ENCODE measurements at places on chromosomes 16 and 17.

- DNase-seq, result no peak
Measured at GRCh38 chr17:5509482-5509881, 23.1 kb downstream of the MIS12 start.

DNA sequence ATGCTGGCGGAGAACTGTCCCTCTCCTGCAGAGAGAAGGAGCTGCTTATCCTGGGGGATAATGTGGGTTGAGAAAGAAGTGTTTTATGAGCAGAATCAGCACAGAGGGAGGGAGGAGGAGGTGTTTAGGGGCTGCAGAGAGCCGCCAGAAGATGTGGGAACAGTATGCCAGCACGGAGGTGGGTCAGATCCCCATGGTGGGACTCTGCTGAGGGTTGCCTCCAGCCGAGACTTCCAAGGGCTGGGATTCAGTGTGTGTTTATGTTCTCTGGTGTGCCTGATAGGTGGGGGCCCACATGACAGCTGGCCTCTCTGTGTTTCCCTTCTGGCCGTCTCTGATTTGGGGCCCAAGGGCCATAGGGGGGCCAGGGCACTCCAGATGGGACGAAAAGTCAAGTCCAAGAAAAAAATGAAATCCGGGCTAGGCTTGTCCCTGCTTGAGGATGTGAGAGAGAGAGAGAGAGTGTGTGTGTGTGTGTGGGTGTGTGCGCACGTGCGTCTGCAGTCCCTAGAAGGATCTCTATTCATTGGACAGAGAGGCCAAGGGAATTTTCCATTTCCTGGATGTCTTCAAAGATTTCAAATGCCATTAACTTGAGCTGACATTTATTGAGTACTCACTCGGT, 21.6 kb downstream of the PRKCB start:
- peak; percentile 73 for DNase-seq

DNA sequence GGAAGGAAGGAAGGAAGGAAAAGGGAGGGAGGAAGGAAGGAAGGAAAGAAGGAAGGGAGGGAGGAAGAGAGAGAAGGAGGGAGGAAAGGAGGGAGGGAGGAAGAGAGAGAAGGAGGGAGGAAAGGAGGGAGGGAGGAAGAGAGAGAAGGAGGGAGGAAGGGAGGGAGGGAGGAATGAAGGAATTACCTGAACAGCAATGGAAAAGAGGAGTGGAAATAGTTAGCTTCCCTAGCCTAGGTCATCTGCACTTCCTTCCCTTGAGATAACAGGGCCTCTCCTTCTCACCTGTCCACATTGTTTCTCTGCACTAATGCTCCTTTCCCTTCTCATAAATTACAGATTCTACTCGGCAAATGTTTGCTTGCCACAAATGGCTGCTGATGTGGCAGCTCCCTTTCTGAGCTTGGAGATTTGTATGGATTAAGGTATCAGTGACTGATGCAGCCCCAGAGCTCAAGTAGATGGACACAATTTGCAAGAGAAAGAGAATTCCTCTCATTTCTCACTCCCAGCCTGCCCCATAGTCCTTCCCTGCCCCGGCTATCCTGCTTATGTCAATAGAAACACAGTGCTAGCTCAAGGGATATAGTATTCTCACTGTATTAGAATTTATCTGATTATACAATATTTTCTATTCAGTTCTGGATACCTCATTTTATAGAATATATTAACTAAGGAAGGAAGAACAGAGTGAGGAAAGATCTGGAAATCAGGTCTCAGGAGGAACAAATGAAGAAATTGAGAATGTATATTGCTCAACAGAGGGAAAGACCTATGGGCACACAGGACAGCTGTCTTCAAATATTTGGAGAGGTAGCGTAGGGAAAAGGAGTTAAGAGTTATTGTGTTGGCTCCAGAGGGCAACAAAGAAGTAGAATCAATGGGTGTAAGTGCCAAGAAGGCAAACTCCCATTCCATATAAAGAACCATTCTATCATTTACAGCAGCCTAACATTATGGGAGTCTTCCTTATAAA, 14.6 kb downstream of the HOXB1 start:
- DNase-seq, result no peak

- no peak for DNase-seq
Measured at GRCh38 chr16:88961011-88961410, 16.0 kb downstream of the CBFA2T3 start.

DNA sequence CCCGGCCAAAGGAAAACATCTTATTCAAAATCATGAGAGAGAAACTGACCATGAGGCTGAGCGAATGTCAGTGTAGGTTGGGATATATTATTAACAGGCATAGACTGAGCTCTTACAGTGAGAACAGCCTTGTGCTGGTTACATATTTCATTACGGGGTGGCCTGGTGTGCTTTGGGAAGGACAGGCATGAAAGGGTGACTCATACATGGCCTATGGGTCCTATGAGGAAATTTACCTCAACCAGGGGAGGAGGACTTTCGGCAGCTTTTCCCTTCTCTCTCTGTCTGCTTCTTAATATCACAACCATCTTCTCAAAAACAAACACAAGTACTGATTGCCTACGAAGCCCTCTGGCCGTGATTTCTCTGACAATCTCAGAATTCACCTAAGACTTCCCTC, 579.1 kb downstream of the CDH13 start:
- no peak for DNase-seq

DNA sequence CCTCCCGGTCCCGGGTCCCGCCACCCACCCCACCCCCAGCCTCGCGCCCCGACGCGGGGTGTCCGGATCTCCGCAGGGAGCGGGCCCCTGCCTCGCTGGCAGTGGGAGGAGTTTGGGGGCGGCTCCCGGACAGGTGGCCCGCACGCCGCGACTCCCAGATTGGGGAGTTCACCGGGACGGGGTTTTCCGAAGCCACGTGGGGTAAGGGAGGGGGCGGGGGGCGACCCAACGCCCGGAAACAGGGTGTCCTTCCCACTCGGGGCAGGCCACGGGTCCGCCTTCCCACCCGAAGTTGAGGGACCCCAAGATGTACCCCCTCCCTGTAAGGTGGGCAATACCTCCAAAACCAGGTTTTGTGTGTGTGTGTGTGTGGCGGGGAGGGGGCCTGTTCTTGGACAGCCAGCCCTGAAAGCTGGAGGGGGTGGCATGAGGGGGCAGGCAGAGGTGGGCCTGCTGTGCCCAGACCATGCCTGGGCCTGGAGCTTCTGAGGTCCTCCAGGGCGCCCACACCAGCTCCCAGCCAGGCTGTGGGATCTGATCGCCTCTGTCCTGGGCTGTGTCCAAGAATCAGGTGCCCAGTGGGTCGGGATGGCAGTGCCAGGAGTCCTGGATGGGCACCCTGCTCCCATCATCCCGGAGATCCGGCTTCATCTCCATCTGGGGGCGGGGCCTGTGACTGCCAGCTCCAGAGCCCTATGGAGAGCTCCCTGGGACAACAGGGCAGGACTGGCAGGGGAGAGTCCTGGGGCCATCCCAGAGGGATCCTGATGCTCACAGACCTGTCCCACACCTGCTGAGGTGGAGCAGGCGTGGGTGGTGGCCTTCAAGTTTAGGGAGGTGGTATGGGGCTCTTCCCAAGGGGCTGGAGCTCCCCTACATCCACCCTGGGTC, 767 bp downstream of the SYNGR2 start:
- DNase-seq, result peak; percentile 28

DNA sequence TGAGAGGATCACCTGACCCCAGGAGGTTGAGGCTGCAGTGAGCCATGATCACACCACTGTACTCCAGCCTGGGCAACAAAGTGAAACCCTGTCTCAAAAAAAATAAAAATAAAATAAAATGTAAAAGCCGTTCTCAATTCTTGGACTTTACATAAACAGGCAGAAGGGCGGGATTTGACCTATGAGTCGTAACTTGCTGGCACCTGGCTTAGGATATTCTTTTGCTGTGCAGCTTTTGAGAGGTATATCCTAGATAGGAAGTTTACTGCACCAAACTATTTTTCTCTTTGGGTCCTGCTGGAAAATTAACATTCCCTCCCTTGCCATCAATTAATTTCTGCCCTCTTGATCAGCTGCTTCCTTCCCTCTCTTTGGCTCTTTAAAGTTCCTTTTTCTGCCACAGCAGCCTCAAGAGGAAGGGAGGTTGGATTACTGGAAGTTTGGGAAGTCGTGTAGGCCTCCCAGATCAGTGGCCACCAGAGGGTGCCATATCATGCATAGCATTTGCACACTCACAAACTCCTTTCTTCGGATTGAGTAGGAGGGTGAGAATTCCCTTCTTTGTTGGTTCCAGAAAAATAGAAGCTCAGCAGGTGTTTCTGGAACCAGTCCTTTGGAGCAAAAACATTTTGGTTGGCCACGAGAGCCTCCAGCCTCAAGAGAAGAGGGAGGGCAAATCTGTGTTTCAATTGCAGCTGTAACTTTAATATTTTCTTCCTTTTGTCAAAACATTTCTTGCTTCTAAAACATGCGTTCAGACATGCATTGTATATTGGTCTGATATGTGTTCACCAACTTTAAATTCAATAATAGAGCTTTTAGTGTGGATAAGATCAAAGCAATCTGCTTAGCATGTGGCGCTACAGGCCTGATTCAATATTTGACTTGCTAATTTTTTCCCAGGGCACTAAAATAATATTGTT, 147.3 kb downstream of the CCDC182 start:
- DNase-seq, result peak; percentile 65

GRCh38 chr16:3819746-3820724, 60.5 kb downstream of the CREBBP start:
- DNase-seq, result no peak

DNA sequence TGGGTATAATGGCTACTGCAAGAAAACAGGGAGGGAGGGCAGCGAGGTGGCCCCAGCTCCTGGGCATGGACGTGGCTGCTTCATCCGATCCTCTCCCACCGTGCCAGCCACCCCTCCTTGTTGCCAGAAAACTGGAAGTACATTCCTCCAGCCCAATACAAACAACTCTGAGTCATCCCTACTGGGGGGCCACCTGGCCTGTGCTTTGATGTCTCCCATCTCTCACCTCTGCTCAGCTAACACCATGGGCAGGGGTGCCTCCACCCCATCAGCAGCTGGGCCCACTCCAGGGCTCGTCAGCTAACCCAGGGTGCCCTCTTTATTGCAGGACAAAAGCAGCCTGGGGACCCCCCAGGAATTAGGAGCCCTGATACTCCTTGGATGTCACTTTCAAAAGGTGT, 2.0 kb downstream of the RHBDF2 start:
- DNase-seq, result no peak

GRCh38 chr17:7217113-7217987, 2.3 kb downstream of the DLG4 start:
- DNase-seq, result peak; percentile 43

- no peak for DNase-seq
Measured at GRCh38 chr17:13569398-13570123, 32.2 kb downstream of the HS3ST3A1 start.

DNA sequence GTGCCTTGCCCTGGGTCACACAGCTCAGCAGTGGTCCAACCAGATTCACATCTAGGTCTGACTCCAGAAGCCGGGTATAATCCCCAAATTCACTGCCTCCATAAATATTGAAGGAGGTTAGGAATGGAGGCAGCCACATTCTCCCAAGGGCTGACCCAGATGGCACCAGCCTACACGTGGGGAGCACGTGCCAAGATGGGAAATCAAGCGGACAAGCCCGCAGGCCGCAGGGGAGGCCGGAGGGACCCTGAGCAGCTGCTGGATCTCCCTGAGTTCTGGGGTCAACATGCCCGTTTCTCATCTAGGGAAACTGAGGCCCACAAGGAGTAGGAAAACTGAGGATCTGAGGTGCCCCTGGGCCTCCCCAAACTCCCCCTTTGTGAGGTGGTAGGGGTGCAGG, 32.2 kb upstream of the CNEP1R1 start:
- no peak for DNase-seq

DNA sequence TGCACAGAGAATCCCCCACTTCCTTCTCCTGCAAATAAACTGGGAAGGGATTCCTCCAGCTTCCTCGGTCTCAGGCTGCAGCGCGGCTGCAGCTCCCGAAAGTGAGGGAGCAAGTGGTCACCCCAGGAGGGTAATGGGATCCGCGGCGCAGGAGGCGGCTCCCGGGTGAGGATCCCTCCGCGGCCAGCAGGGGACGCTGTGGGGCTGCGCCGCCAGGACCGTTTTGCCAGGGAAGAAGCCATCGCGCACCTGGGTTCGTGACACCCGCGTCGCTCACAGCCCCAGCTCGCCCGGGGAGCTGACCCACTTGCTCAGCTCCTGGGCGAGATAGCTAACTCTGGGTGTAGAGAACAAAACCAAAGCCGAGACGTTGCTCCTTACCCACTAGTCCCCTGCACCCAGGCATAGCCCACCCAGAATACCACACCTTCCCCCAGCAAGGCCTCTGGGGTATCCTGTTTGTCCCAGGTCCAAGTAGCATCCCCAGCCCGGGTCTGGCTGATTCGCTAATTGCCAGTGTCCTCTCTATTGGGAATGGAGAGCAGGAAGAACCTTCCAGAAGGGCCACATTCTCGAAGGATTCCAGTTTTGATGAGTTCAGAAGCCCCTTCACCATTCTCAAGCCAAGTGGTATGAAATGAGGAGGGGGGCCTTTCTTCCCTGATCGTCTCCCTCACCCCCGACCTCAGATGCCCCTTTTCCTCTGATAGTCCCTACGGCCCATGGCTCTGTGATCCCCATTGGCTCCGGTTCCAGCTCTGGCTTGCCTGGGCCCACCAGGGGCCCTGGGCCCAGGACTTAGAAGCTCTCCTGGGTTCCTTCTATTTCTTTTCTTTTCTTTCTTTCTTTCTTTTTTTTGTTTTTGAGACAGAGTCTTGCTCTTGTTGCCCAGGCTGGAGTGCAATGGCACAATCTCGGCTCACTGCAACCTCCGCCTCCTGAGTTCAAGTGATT, 14.1 kb downstream of the CYGB start:
- peak; percentile 50 for DNase-seq

GRCh38 chr17:76121932-76122430, 18.4 kb upstream of the EXOC7 start:
- no peak for DNase-seq

- no peak for DNase-seq
Measured at GRCh38 chr17:46796524-46796923, 22.0 kb downstream of the WNT3 start.

- DNase-seq, result no peak
Measured at GRCh38 chr16:10180771-10181163, 1.5 kb downstream of the GRIN2A start.

- no peak for DNase-seq
Measured at GRCh38 chr17:47686276-47686635, 7.7 kb upstream of the TBKBP1 start.

- DNase-seq, result peak; percentile 35
Measured at GRCh38 chr16:80996688-80997138, 10.0 kb downstream of the CMC2 start.

GRCh38 chr17:61399131-61400065, at the start of gene TBX2:
Gene TBX2 (plus strand): TSS chr17:61399843. CDS start chr17:61400177, 334 bp downstream.
- DNase-seq, result no peak

DNA sequence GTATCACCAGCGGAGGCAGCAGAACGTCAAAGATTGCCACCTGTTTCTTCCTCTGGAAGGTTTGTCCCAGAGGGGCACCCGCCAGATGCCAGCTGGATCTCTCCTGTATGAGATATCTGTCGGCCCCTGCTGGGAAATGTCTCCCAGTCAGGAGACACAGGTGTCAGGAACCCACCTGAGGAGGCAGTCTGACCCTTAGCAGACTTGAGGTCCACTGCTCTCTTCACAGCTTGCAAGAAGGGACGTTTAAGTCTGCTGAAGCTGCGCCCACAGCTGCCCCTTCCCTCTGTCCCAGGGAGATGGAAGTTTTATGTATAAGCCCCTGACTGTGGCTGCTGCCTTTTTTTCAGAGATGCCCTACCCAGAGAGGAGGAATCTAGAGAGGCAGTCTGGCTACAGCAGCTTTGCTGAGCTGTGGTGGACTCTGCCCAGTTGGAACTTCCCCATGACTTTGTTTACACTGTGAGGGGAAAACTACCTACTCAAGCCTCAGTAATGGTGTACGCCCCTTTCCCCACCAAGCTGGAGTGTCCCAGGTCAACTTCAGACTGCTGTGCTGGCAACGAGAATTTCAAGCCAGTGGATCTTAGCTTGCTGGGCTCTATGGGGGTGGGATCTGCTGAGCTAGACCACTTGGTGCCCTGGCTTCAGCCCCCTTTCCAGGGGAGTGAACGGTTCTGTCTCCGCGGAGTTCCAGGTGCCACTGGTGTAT, 92.9 kb downstream of the PHKB start:
- DNase-seq, result no peak

Measured in inflammatory macrophage treated with lipopolysaccharide for 4 hours (primary cell).